ENCODE measurements at places on chromosomes 16 and 17. TPM values are rescaled to one million over a fixed set of nuclear protein-coding genes. Genes with fewer than 3 reads are reported as not detected.

DNA sequence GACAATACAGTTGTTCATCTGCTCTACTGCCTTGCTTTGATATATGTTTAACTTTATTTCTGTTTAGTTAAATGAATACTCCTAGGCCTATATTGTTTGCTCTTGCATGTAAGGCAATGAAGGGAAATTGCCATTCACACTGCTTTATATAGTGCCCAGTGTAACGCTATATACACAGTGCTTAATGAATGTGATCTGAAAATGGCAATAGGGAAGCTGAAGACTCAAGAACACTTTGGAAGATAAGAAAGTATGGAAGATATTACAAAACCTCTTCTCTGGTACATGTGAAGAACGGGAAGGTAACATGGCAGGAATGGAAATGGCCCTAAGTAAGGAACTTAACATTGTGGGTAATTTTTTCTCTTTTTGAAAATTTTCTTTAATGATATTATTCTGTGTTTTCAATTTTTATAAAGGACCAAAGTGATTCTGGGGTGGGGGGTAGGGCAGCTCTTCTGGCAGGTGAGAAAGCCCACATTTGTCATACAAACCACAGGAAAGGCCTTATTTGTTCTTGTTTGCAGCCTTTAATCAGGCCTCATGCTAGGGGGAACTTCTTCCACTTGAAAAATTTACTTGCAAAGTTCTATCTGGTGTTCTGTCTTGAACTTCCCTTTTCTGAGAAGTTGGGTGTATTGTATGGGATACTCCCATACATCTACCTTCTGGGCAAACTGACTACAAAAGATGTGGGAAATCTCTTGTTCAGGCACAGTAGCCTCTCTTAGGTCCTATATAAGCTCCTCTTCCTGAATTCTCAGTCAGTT is 100.8 kb upstream of the CORO6 start:
- DNase-seq = no peak

GRCh38 chr16:24713379-24713778 is 16.1 kb upstream of the TNRC6A start:
- DNase-seq = no peak

- no peak for DNase-seq
These were observed 4.0 kb downstream of the SDF2 start for GRCh38 chr17:28657756-28658155.

The OTOP2 gene
- total RNA-seq = not detected

All from tibial nerve (tissue), 4 donors.